ENCODE measurements at places on chromosomes 2 and 18. TPM values are rescaled to one million over a fixed set of nuclear protein-coding genes. Genes with fewer than 3 reads are reported as not detected.

RELCH gene
- total RNA-seq, result 29.0 TPM

DNA sequence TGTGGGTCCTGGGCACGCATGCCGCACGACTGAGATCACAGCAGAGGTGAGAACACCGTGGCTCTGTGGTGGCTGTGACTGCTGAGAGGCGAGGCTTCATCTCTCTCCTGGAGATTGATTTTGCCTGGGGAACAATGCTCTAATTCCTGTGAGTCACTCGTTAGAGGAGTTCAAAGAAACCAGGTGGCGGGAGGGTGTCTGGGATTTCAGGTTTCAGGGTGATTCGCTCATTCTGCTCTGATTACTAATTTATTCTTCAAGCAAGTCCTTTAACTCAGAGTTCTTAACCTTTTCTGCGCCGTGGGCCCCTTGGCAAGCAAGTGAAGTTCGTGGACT, 56.3 kb downstream of the GLI2 start:
- no peak for DNase-seq

DNA sequence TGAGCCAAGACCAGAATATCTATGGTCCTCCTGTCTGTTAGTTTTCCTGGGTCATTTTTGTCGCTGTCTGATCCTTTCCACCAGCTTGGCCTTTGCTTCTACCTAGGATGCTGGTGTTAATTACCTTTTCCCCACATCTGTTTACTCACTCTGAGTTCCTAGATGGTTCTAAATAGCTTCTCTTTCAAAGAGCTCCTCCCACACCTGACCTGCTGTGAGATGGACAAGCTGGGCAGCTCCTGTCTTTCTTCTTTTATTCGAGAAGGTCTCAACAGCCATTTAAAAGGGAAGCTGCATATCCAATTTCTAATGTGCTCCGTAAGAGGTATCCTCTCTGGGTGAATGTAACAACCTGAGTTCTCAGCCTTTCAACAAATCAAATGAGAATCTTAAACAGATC, 156.2 kb downstream of the HRH4 start:
- DNase-seq, result no peak

- DNase-seq, result no peak
Observed at GRCh38 chr2:105498281-105498846, 99.5 kb upstream of the FHL2 start.

DNA sequence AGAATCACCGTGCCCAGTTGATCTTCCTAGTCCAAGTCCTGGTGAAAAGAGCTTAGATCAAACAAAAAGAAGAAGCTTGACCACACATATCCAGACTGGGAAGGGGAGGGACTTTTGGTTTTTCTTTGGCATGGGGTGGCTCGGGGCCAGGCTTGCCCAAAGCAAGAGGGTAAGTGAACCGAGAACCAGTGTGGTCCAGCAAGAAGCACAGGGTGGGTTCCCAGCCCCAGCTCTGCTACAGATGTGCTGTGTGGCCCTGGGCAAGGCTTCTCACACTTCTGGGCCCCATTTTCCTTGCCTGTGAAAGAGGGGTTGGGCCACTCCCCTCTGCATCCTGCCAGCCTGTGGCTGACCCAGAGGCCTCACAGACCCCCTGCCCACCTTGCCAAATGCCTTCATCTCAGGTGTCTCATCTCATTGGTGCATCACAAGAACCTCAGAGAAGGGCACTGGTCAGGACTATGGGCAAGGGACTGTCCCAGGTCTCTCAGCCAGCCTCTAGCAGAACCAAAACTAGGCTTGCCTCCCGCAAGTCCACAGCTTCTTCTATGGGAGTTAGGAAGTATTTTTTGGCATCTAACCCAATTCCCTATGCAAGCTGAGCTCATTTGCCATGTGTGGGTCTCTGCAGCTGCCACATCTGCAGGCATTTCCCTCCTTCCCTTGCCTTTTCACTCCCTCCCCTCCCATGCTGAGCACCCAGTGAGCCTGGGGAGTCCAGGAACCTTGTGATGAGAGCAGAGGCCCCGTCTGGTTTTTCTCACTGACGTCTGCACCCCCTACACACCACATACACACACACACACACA, 6.9 kb downstream of the ATP6V1B1 start:
- DNase-seq, result no peak

DNA sequence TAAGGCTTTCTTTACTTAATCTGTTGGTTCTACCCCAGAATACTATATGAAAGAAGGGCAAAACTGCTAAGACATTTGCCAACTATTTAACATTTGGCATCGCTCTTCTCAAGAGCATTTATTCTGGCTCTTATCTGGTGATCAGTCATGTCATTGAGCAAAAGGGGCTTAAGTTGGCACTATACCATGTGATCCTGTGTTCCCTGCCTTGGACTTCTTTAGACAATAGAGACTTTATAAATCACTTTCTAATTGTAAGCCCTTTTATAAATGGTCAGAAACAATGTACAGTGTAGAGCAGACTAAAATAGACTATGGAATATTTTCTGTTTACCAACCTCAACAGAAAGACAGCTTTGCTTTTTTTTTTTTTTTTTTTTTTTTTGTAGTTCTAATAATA, 52.1 kb downstream of the GTF3C3 start:
- no peak for DNase-seq

- no peak for DNase-seq
Observed at GRCh38 chr2:16173893-16174692, 233.7 kb downstream of the MYCN start.

GRCh38 chr2:221166292-221166691, 405.8 kb downstream of the EPHA4 start:
- DNase-seq, result no peak

DNA sequence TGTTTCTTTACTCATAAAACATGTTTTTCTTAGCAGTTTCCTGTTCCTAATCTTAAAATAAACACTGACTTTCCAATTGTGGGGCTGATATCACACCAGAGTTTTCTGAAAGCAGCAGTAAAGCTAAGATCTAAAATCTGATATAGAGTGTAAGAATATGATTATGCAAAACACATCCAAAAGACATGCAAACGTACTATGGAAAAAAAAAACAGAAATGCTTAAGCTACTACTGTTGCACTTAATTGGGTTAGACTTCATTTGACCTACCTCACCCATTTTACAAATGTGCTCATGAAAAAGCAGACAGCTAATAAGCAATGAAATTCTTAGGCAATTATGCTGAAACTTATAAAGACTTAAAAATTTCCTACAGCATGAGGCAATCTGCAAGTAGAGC, 10.5 kb downstream of the CYTIP start:
- DNase-seq, result no peak

EMX1 gene
- total RNA-seq, result not detected

GRCh38 chr2:181814057-181814491, 77.5 kb upstream of the ITPRID2 start:
- DNase-seq, result no peak

DNA sequence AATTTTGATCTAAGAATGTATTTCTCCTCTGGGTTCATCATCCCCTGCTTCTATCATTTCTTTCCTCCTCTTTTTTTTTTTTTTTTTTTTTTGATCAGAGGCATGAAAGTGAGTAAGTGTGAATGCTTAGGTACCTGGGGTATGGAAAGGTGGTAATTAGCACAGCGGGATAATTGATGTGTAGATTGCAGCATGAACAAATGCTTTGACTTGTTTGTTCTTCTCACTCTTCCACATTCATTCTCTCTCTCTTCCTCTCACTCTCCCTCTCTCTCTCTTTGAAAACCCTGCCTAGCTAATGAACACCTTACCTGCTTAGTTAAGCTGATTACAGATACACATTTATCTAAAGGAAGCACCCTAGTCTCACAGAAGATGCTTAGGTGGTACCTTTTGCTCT, 74.7 kb downstream of the ZEB2 start:
- no peak for DNase-seq

- DNase-seq, result no peak
Observed at GRCh38 chr2:99217929-99218501, 37.0 kb downstream of the MRPL30 start.

- DNase-seq, result no peak
Observed at GRCh38 chr2:237819231-237819630, 20.7 kb downstream of the RBM44 start.

- no peak for DNase-seq
Observed at GRCh38 chr2:42135381-42136312, 33.5 kb upstream of the EML4 start.

GRCh38 chr2:39486071-39486470, 49.0 kb upstream of the MAP4K3 start:
- DNase-seq, result no peak

GRCh38 chr2:42324244-42324643, 36.8 kb downstream of the COX7A2L start:
- DNase-seq, result no peak

DNA sequence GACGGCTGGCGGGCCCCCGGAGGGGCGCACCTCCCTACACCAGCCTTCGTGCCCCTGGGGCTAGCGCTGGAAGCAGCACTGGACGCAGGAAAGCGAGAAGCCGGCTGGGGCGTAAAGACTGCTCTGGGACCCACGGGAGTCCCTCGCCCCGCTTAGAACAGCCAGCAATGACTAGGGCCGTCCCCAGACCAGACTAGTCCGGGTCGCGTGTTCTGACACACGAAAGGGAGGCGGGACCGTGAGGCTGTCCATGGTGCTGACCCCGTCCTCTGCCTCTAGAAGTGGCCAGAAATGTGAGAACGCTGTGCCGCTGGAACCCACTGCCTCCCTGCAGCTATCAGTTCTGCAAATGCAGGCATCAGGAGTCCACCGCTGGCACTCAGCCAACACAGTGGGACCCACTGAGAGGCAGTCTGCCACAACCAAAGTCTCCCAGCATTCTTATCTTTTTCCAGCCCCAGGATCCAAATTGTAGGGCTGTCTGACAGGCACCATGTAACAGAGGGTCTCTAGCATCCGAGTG, at the start of gene UCN:
UCN (minus strand) TSS at position 87 of the 523 bp plus-strand sequence. CDS start 550 bp downstream, outside the sequence.
- no peak for DNase-seq

- DNase-seq, result no peak
Observed at GRCh38 chr2:53784436-53784835, 2.3 kb downstream of the ASB3 start.

CIDEA gene
- not detected for total RNA-seq

DNA sequence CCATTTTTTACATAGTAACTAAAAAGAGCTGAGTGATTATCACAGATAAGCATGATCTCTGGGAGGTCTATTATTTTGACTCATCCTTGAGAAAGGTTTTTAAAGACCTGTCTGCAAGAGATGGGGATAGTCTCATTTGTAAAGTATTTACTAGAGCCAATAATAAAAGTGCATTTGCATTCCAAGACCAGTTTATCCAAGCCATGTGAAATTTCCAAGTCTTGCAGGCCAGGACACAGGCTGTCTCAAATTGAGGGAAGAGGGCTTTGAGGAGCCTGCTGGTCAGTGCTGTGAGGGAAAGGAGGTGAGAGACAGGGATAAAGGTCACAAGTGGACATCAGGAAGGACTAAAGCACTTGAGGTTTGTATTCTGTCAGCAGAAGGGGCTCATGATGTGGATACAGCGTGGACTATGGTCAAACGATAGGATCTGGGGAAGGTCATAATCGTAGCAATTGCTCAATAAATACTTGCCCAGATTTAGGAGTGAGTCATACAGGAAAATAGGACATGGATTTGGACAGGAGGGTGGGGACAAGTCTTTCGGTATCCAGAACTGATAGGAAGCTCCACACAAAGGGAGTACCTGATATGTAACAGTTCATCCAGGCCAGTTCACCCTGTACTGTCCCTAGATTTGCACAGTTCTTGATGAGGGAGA, 6.6 kb upstream of the CDH2 start:
- DNase-seq, result no peak

MDH1B gene
- 6.9 TPM for total RNA-seq

TNFRSF11A gene
- 0.25 TPM for total RNA-seq

DNA sequence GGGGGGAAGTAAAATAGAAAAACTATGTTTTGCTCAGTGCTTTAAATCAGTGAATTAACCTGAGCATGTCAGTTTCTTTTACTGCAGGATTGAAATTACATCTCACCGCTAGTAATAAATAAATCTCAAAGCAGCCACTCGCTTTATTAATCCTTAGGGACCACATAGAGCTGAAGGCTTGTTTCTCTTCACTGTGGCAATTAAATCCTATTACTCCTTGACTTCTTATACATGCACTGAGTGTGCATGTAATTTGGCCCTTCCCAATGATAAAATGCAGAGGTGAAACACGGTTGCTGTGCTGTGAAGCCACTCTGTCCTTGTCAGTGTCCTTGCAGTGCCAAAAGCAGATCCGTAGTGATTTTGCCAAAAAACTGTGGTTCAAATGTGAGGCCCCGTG, 77.1 kb upstream of the RBM44 start:
- DNase-seq, result no peak

COLEC12 gene
- total RNA-seq, result 2.4 TPM

DNA sequence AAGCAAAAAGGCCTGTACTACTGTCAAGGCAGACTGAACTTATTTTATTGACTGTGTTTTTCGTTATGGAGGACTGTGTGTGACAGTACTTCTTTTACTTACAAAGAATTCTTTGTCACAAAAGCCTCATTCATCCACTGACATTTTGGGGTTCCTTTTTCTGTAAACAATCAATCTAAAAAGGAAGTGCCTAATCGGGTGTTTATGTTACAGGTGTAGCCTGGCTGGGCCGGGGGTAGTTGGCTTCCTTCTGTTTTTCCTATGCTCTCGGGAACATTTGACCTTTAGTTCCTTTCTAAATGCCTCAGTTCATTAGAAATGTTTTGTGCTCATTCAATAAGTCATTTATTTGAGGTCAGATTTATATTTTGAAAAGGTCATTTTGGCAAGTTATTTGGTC, 8.3 kb downstream of the ZCCHC2 start:
- no peak for DNase-seq

DNA sequence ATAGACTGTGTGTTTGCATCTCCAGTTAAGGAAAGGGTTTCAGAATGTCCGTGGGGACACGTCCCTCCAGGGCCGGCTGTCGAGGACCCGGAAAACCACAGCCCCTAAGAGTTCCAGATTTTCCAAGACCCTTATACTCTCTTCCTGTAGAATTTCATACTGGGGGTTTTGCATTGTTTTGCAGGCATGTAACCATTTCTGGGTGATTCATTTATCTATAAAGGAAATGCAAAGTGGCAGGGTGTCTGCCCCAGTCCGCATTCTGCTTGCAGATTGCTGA, 8.5 kb downstream of the SP9 start:
- no peak for DNase-seq

DNA sequence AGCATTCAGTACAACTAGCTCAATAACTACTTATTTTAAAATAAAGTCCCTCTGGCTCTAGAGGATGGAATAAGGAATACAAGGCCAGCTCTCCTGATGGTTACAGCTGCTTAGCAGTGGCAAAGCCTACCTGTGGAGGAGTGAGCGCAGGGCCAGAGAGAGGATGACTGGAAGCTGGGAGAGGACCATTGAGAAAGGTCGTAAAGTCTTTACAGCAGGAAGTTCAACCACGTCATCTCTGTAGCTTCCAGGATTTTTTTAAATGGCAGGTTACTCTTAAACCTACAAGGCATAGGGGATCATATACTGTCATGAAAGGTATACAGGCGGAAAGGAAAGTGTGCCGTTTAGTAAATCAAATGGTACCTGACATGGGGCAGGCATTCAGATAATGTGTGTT, 26.3 kb downstream of the ANXA4 start:
- DNase-seq, result no peak

TXNDC9 gene
- 102 TPM for total RNA-seq

- DNase-seq, result no peak
Observed at GRCh38 chr2:10008809-10009176, 34.6 kb upstream of the KLF11 start.

DNA sequence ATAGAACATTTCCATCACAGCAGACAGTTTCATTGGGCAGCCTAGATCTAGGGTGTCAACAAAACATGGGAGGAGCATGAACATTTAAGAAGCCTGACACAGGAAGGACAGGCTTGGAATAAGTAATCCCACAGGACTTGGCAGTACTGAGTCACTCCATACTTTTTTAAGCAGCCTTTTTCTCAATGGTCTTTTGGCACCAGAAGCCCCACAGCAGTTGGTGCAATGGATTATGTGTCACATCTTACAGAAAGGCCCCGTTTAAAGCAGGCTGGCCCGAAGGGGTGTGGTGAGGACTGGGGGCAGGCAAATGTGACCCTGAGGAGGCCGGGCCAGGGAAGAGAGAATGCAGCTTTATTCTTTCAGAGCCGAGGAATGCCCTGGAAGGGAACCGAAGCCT, 26.6 kb downstream of the SPTBN1 start:
- no peak for DNase-seq
